Cortex of kidney (tissue), 1 donor: ENCODE measurements at places on chromosomes 4 and X.

DNA sequence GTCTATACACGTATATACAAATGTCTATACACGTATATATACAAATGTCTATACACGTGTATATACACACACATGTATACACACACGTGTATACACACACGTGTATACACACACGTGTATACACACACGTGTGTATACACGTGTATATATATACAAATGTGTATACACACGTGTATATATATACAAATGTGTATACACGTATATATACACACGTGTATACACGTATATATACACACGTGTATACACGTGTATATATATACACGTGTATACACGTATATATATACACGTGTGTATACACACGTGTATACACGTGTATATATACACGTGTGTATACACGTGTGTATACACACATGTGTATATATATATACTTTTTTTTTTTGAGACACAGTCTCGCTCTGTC is 23.9 kb upstream of the N4BP2 start:
- DNase-seq: no peak

- no peak for DNase-seq
These were observed 501.9 kb downstream of the GABRG1 start for GRCh38 chr4:45621971-45622370.

DNA sequence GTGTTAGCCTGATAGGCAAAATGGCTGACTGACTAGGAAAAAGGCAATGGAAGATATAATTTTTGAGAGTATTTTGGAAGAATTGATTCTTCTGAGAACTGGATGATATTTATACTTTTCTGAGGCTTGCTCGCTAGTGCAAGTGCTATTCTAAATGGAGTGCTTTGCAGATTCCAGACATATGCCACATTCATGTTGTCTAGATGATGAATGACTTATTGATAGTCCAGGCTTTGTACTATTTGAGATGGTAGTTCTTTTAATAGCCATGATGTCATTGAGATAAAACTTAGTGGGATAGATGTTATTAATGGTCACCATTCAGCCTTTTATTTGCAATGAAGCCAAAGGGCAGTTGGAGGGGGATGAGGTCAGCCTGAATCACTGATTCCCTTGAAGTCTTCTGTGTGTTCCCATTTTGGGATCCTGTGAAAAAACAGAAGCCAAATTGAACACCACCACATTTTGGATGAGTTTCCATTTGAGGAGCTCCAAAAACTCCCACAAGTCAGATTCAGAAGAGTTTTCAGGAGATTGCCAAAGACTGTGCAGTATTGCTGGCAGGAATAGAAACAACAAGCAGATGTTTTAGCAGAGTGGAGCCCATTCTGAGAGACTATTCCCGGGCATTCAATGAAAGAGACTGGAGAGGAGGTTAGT is 184.1 kb downstream of the IL1RAPL2 start:
- DNase-seq: no peak

- no peak for DNase-seq
These were observed 298.9 kb upstream of the MAGEB16 start for GRCh38 chrX:35499071-35499862.

DNA sequence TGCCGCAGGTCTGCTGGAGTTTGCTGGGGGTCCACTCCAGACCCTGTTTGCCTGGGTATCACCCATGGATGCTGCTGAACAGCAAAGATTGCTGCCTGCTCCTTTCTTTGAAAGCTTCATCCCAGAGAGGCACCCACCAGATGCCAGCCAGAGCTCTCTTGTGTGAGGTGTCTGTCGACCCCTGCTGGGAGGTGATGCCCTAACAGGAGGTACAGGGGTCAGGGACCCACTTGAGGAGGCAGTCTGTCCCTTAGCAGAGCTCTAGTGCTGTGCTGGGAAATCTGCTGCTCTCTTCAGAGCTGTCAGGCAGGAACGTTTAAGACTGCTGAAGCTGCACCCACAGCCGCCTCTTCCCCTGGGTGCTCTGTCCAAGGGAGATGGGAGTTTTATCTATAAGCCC is 162.7 kb downstream of the NAF1 start:
- no peak for DNase-seq

- no peak for DNase-seq
These were observed 29.0 kb upstream of the RAP1GDS1 start for GRCh38 chr4:98232202-98232601.

DNA sequence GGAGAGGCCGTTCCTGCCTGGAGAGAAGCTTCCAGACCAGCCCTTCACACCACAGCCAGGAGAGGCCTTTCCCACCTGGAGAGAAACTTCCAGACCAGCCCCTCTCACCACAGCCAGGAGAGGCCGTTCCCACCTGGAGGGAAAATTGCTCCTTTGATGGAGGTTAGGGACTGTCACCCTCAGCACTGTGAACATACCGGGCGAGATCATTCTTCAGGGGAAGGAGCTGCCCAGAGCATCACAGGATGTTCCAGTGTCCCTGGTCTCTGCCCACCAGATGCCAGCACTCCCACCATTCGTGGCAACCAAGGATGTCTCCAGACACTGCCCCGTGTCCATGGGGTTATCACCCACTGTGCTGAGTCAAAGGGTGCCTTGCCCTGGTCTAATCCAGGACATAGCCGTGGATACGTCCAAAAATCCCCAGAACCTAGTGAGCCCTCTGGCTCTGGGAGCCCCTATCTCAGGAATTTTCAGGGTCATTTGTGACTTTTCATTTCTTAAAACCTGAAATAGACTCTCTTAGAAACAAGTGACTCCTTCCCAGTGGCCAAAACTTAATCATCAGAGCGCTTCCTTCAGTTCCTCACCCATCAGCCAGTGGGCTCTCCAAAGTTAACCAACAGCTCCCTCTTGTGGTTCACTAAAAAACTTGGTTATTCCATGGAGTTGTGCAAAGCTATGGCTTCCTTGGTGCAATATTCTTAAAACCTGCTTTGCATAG is 80.2 kb downstream of the CRMP1 start:
- no peak for DNase-seq

GRCh38 chr4:47855350-47855749 is 17.5 kb upstream of the CORIN start:
- no peak for DNase-seq

GRCh38 chr4:177070533-177071058 is 239.1 kb upstream of the NEIL3 start:
- no peak for DNase-seq

DNA sequence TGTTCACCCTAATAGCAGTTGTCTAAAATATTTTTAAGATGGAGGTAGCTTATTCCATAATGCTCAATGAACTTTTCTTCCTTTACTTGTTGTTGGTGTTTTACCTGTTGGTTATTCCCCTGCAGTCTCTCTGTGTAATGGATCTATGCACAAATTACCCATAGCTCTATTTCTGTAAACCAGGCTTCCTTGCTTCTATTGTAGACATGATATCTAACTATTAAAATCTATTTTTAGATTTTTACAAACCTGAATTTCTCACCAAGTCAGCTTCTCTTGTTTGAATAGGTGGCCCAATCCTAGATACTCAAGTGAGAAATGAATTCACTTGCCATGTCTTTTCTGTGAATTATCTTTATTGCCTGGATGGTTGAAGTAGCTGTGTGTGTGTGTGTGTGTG is 24.8 kb downstream of the BMP2K start:
- no peak for DNase-seq

DNA sequence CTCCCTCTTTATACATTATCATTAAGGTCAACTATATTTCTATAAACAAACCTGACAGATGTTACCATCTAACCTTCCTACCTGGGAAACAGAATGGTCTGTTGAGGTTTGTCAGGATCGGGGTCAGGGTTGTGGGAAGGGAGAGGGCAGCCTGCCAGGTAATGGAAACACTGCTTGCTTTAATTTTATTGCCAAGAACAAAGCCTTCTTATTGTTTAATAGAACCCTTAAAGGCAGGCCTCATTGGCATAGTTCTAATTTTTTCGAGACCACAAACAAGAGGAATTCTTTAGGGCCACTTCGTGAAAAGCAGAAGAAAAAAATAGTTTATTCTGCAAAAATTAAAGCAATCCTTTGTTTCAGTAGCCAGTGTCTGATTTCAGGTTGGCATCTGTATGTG is 113.2 kb downstream of the MID1 start:
- DNase-seq: no peak

- no peak for DNase-seq
These were observed 75.7 kb upstream of the DCLK2 start for GRCh38 chr4:150002561-150002960.

GRCh38 chrX:437661-438390 is 51.1 kb upstream of the PPP2R3B start:
- no peak for DNase-seq

GRCh38 chr4:183499389-183499788 is 5.5 kb upstream of the ING2 start:
- DNase-seq: no peak
